Stimulated activated CD4-positive, alpha-beta T cell treated with anti-CD3 and anti-CD28 coated beads, Interleukin-12 subunit alpha, Interleukin-12 subunit beta, amount 100 ng/mL, for 48 hours (primary cell): ENCODE measurements at places on chromosomes 12 and 14.

DNA sequence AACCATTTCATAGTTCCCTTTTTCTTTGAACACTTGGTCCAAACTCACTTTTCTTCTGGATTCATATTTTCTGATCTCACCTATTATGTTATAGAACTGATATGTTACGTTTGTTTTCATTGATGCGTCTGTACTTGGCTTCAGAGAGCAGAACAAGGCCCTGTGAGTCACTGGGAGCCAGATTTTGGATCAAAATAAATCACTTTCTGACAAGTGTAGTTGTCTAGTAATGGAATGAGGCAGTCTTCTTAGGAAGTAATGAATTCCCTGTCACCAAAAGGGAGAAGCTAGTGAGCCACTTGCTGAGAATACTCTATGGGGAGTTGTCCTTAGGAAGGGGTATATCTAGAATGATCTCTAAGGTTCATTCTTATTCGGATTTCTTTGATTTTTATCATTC lies 10.2 kb downstream of the BICD1 start:
- no peak for DNase-seq

DNA sequence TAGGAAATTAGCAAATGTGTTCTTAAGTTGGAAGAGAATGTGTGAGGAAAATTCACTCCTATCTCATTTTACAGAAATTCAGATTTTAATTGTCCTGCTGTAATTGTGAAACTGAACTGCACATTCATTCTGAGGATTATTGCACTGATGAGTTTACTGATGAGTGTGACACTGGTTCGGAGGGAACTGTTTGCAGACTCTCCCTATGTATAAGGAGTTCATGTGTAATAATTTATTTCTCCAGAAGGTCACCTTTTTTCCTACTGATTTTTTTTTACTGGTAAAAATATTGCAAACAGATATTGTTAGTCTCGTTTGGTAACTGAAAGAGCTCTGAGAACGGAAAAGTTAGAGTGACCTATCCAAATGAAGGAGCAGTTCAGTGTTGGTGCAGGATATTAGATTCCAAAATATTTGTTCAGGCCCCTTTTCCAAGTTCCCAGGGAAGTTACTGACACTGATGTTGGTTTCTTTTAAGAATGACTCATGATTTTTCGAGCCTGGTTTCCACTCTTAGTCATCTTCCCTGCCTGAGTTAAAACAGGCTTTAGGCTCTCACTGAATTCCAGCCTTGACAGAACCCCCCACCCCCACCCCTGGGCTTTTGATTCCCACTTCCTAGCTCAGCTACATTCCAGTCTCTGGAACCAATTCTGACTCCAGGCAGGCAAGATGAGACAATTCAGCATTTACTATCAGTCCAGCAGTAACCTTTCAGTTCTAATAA lies 18.4 kb downstream of the ANO6 start:
- no peak for DNase-seq

- DNase-seq: no peak
These were observed 78.7 kb downstream of the STXBP6 start for GRCh38 chr14:24971255-24971654.

DNA sequence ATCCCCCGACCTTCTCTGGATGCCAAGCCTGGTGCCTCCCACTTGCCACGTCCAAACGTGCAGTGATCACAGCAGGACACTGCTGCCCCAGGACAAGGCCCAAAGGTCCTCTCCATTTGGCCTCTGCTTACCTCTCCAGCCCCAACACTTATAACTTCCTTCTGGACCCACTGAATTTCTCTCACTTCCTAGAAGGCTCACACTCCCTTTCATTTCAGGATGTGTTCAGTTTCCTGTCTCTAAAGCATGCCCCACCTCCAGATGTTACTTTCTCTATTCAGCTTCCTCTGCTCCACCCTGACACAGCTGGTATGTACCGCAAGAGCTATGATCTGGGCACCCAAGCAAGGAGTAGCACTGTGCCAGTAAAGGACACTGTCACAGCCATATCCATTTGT lies 33.0 kb downstream of the CDKL1 start:
- DNase-seq: peak; percentile 38

DNA sequence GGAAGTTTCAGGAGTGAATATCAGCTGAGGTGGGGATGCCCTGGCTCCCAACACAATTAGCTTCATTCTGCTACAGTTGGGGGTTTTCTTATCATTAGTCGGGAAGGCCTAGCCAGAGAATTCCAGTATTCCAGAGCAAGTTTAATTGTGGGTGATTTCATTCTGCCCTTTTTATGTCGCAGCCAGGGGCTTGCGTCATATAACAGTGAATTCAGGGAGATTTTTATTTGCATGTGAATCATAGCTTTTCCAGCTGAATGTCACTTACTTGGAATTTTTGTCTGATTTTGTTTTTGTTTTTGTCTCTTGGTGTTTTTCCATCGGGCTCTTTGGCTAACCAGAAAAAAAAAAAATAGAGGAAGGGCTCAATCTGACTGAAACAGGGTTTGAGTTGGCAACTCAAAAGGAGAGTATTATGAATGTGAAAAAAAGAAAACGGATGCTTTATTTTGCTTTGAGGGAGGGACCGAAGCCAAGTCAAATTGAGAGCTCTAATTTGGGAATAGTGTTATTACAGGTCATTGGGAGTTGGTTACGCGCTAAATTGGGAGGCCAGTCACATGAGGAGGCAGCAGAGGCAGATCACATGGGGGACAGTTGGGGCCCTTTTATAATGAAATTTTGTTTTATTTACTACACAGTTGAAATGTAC lies 119.4 kb downstream of the SAMD4A start:
- DNase-seq: no peak
